ENCODE measurements at places on chromosomes 16 and 17.

DNA sequence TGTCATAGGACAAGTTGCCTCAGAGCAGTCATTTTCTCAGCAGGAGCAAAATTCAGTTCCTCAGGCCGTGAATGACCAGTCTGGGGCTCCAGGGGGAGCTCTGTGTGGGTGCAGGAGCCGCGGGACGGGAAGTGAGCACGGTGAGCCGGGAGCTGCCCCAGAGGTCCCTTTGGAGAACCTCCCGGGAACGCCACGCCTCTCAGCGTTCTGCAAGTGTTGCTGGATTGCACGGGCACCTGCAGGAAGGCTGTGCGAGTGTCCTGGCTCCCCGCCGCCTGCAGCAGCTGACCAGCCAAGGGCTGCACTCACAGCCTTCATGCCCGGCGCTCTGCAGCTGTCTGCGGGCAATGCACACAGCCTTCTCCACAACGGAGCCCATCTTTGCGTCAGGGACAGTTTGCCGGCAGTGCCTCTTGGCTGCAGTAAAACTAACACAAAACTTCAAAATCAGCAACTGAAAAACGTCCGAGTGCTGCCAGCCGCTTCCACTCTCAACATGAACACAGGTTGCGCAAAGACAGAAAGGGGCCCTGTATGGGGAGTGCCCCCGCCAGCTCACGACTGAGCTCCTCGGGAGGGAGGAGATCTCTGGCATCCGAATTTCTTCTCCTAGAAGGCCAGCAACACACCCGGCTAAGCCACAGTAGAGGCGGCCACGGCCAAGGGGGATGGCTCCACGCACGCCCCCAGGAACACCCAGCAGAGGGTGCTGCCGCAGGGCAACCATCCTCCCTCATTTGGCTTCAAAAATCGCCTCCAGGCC, 16.0 kb downstream of the NDUFAF8 start:
- no peak for DNase-seq

GRCh38 chr17:41556931-41557330, 14.9 kb downstream of the KRT9 start:
- no peak for DNase-seq

- peak; percentile 38 for DNase-seq
These were observed 16.3 kb downstream of the MEIOC start for GRCh38 chr17:44672479-44673093.

- DNase-seq, result peak; percentile 16
These were observed 45.8 kb downstream of the STAT3 start for GRCh38 chr17:42342242-42343008.

- no peak for DNase-seq
These were observed 42.9 kb downstream of the LDHD start for GRCh38 chr16:75073545-75074303.

- no peak for DNase-seq
These were observed 50.7 kb upstream of the ADORA2B start for GRCh38 chr17:15894258-15894657.

GRCh38 chr16:56450275-56450985, 702 bp downstream of the NUDT21 start:
- peak; percentile 3 for DNase-seq

DNA sequence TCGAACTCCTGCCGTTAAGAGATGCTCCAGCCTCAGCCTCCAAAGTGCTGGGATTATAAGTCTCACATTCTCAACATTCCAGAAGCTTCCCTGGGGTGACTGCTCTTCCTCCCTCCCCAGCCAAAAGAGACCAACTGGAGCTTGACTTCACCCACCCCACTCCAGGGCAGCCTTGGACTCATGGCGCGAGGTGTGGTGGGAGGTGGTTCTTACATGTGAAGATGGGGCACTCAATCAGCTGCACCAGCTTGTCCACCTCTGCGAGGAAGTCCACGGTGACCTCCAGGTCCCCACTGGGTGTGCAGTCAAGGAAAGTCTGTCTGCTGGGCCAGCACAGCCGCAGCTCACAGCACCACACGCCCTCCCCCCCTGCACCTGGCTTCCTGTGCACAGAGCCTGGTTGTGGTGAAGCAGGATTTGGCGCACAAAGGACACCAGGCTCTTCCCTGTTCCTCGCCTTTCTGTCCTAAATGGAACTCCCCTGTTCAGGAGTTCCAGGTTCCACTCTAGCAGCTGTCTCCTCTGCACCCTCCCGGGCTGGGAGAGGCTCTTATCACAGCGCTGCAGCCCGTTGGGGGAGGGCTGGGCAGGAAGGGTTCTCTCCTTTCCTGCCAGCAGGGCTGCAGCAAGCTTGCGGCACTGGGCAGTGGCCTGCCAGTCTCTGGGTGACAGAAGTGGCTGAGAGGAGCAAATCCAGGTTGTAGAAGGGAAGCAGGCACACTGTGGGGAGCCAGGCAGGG, 9.6 kb upstream of the MTSS2 start:
- DNase-seq, result peak; percentile 74

DNA sequence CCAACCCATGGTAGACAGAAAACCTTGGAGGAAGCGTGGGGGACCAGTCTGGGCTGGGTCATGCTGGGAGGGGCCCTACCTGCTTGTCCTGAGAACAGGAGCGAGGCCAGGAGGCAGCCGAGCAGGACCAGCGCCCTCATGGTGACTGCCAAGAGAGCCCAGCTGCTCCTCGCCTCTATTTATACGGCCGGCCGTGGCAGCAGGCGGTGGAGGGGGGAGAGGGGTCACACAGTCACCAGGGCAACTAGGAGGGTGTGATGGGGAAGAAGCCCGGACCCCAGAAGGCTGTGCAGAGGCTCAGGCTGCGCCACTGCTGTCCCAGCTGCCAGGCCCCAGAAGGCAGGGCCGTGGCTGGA, at the start of gene SRL:
SRL (minus strand) TSS at position 153 of the 356 bp plus-strand sequence; CDS start at position 140, 13 bp downstream.
- no peak for DNase-seq

DNA sequence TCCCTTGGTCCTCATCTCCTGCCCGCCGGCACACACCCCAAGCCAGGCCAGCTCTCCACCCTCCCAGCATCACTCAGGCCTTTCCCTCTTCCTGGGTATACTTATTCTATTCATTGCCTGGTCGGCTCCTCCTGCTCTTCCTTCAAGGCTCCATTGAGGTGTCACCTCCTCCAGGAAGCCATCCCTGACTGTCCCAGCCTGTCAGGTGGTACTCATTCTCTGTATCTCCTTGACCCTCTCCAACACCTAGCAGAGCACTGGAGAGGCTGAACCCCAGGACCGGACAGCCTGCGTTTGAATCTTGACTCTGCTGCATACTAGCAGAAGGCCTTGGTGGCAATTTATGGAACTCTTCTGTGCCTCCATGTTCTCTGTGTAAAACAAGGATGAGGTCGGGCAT, 428 bp upstream of the TNFRSF13B start:
- DNase-seq, result no peak

- DNase-seq, result no peak
These were observed 31.6 kb upstream of the BCAS3 start for GRCh38 chr17:60645918-60646523.

- no peak for DNase-seq
These were observed 152.6 kb downstream of the CDH11 start for GRCh38 chr16:64969221-64969620.

DNA sequence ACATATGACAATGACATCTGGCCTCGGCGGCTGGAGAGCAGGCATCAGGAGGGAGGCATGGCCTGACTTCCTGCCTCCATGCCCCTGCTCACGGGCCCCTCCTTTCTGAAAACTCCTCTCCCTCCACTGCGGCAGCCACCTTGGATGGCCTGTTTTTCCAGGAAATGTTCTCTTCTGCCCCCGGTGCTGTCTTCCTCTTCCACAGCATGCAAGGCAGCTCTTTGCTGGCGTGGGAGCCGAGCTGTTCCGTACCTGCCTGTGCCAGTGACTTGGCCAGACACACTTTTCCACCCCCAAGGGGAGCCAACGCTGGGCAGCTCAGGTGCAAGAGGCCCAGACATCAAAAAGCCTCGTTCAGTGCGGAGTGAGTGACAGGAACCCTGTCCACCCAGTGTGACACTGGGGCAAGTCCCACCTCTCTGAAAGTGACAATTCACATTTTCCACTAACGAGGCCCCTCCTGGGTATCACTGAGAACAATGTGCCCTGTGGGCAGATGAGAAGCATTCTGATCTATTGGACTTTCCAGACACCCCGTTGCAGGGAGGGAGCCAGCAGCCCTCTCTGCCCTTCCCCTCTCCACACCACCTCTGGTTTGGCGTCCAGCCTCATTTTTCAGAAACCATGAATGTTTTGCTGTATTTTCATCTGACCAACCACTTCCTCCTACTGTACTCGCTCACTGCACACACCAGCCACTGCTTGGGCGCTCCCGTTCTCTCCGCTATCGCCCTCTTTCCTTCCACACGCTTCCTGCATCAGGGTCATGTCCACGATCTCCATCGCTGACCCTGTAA, 31.2 kb downstream of the NSMCE1 start:
- DNase-seq, result peak; percentile 81

- DNase-seq, result no peak
These were observed 303.2 kb downstream of the MAF start for GRCh38 chr16:79297296-79297695.

DNA sequence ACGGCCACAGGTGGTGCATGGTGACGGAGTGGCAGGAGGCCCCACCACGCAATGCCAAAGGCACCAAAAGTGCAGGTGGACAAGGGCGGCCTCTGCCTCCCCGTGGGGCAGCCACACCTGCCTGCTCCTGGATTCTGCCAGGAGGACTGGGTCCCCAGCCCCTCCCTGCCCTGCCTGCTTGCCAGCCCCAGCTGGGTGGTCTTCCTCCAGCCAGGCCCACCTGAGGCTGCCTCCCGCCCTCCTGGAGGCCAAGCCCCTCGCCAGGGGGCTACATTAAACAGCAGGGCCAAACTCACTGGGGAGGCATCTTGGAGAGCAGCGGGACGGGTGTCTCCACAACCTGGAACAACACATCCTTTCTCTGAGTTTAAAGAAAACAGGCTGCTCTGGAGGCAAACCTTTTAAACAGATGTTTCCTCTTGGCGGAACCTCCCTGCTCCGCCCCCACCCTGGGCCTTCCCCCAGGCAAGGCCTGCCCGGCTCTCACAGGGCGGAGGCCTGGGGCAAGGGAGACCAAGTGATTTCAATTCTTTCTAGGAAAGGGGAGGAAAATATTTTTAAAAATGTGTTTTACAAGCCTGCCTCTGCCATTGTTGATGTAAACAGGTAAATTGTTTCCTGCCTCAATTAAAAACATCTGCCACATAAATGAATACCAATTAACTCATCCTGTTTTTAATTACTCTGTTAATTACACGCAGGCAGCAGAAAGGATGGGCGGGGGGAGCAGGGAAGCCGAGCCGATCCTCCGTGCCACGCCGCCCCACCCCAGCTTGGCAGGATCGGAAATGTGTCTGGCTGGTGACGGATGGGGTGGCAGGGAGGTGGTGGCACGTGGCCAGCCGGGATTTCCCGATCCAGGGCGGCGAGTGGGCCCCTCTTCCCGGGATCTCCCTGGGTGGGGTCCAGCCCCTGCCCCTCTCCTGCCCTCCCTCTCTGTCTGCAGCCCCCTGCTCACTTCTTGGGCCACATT, 54.4 kb upstream of the PABPN1L start:
- DNase-seq, result no peak

GRCh38 chr16:56247808-56248207, 56.5 kb downstream of the GNAO1 start:
- DNase-seq, result no peak

- no peak for DNase-seq
These were observed 781 bp downstream of the RSKR start for GRCh38 chr17:28612936-28613872.

- DNase-seq, result no peak
These were observed 110.2 kb downstream of the CCDC182 start for GRCh38 chr17:57634713-57635465.

DNA sequence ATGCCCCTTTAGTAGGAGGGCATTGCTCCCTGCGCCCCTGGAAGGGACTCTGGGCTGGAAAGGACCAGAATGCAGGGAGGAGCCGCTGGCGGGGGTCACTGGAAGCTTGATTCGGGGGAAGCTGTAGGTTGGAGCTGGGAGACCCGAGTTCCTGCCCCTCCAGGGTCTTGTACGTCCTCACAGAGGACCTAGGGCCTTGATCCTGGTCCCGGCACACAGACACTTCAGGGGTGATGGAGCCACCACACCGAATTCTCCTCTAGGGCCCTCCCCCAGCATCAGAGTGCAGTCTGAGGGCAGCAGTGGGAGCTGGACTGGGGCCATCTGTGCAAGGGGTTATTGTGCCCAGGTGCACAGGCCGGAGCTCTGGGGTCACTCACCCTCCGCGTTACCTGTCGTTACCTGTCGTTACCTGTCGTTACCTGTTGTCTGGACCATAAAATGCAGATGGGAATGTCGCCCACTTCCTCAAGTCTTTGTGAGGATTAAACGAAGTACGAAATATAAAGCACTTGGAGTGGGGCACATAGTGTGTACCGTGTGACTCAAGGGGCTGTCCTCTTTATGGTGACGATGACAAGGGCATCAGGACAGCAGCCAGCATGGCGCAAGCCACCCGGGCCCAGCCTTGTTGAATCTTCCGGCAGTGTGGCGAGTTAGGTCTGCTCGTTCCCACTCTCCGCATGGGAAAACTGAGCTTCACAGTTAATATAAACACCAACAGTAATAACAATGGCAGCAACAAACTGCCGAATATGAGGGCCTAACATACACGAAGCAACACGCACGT, 48.6 kb downstream of the CMIP start:
- no peak for DNase-seq

- DNase-seq, result no peak
These were observed 7.8 kb downstream of the NCBP3 start for GRCh38 chr17:3838206-3838605.

- DNase-seq, result peak; percentile 82
These were observed 232.8 kb downstream of the SEC14L1 start for GRCh38 chr17:77373299-77374169.

GRCh38 chr17:75364078-75364477, 41.4 kb downstream of the GRB2 start:
- DNase-seq, result no peak

DNA sequence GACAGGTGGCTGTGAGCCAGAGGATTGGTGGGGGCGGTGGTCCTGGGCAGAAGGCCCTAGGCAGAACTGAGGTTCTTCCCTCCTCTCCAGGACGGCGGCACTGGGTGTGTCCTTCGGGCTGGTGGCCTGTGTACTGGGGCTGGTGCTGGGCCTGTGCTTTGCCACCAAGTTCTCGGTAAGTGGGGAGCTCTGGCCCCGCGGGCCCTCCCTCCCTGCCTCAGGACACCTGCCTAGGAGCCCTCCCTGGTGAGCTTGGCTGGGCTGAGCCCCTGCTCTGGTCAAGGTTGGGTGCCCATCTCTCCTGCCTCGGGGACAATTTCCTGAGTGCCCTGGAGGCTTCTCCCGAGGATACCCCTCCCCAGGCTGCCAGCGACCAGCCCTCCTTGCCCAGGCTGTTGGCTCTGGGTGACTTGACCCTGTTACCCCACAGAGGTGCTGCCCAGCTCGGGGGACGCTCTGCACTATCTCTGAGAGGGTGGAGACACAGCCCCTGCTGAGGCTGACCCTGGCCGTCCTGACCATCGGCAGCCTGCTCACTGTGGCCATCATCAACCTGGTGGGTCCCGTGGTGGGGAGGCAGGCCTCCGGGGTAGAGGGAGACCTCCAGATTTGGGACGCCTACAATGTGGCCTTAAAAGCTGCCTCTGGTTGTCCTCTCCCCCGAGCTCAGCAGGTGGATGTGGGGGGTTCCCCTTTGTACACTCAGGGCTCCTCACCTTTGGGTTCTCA, 42.0 kb downstream of the ADCY7 start:
- no peak for DNase-seq

Data from hematopoietic multipotent progenitor cell (in vitro differentiated cells).